AG04449 (cell line): ENCODE measurements at places on chromosomes 13 and 19.

- no peak for DNase-seq
These were observed 11.4 kb downstream of the THSD1 start for GRCh38 chr13:52394586-52394985.

DNA sequence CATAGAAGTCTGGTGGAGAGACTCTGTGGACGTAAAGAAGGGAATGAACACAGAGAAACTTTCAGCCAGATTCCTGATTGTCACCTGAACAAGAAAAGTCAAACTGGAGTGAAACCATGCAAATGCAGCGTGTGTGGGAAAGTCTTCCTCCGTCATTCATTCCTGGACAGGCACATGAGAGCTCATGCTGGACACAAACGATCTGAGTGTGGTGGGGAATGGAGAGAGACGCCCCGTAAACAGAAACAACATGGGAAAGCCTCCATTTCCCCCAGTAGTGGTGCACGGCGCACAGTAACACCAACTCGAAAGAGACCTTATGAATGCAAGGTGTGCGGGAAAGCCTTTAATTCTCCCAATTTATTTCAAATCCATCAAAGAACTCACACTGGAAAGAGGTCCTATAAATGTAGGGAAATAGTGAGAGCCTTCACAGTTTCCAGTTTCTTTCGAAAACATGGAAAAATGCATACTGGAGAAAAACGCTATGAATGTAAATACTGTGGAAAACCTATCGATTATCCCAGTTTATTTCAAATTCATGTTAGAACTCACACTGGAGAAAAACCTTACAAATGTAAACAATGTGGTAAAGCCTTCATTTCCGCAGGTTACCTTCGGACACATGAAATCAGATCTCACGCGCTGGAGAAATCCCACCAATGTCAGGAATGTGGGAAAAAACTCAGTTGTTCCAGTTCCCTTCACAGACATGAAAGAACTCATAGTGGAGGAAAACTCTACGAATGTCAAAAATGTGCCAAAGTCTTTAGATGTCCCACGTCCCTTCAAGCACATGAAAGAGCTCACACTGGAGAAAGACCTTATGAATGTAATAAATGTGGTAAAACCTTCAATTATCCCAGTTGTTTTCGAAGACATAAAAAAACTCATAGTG is 10.8 kb downstream of the ZNF101 start:
- DNase-seq, result no peak

DNA sequence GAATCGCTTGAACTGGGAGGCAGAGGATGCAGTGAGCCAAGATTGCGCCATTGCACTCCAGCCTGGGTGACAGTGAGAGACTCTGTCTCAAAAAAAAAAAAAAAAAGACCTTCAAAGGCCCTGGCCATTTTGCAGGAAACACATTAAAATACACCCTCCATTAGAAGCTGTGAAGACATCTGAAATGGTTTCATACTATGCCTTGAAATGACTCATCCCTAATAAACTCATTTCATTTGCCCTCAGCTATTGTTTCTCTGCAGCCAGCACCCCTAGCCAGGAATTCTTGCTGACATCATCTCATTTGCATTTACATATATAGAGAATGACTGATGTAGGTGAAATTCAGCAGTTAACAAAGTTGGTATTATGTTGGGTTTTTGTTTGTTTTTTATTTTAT is 8.7 kb downstream of the EML2 start:
- peak; percentile 81 for DNase-seq

DNA sequence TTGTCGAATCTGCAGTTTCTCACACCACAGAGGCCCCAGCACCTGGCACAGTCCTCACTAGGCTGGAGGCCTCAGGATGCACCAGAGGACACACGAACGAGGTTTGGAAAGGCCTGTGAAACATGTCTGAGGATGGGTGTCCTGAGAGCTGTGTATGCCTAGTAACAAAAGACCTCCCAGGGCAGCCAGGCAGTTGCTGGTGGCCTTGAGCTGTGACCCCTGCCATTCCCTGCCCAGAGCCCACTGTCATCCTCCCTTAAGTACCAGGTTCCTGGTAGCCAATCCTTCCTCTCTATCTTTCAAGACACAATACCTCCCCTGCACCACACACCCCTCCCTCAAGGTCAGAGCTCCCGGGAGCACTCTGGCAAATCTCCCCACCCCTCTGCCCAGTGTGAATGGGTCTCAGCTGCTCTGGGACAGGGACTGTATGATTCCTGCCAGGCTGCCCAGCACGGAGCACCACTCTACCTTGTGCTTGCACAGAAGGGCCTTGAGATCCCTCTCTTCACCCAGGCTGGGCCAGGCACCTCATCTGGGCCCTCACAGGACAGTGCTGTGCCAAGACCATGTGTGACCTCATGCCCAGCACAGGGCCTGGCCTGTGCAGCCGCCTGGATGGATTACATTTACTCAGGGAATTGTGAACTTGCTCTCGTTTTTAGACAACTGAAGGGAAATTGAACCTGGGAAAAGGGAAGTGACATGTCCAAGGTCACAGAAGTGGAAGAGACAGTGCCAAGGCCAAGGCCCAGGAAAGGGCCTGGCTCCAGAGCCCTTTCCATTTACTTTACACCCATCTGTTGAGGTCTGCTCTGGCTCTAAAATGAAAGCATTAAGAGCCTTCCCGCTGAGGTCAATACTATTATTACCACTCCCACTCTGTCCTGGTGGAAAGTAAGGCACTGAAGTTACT is 2.2 kb downstream of the ZNF787 start:
- no peak for DNase-seq

DNA sequence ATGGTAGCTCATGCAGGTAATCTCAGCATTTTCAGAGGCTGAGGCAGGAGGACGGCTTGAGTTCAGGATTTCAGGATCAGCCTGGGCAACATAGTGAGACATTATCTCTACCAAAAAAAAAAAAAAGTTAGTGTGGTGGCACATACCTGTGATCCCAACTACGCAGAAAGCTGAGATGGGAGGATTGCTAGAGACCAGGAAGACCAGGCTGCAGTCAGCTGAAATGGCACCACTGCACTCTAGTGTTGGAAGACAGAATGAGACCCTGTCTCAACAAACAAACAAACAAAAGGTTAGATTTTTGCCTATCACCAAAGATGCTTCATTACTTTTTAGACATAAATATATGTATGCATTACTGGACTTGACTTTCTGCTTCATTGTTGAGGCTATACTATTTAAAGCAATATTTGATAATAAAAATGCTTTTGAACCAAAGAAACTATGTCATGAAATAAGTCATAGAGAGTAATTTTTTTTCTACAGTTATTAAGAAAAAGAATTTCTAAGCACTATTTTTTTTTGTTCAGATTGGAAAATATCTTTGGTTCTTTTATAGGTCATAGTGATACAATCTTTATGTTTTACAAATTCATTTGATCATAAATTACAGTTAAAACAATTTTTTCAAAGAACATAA is 1180.1 kb upstream of the ATXN8OS start:
- DNase-seq, result no peak

DNA sequence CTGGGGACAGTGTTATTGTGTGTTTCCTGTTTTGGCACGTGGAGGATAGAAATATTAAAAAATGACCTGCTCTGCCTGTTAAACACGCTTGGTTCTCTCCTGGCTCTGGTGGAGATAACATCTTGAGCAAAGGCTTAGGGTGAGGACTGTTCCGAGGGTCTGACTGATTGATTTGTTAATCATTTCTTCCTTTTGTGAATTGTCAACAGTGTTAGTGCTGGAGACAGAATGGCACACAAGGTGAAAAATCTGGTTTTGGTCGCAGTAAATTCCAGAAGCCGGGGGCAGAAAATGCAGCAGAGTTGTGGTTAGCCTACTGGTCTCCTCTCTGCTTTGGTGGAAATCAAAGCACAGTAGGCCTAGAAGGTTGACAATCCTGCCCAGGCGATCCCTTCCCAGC is 163.6 kb downstream of the FGF9 start:
- no peak for DNase-seq

- DNase-seq, result no peak
These were observed 214.2 kb upstream of the MAB21L1 start for GRCh38 chr13:35690581-35691207.

DNA sequence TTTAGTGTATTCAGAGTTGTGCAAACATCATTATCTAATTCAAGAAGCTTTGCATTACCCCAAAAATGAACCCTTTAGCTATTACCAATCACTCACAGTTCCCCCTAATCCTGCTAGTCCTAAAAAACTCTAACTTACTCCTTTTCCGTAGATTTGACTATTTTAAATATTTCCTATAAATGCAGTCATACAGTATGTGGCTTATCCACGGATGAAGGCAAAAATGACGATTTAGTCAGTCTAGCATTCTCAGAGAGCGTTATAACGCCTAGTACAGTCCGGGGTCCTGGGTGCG is 587 bp upstream of the ZNF383 start:
- no peak for DNase-seq

DNA sequence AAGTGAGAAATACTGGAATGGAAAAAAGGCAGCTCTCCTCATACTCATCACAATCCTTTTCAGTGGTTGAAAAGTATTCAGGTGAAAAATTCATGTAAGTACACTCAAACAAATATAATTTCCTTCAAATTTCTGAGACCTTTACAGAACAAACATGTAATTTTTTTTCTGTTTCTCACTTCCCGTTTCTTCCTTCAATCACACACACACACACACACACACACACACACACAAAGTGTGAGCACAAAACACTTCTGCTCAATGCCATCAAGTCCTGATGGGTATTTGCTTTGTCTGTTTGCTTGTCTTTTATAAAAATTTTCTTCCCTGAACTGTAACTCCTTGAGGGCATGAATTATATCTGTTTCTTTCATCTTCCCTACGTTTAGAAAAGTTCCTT is 110.6 kb downstream of the LIG4 start:
- DNase-seq, result no peak

DNA sequence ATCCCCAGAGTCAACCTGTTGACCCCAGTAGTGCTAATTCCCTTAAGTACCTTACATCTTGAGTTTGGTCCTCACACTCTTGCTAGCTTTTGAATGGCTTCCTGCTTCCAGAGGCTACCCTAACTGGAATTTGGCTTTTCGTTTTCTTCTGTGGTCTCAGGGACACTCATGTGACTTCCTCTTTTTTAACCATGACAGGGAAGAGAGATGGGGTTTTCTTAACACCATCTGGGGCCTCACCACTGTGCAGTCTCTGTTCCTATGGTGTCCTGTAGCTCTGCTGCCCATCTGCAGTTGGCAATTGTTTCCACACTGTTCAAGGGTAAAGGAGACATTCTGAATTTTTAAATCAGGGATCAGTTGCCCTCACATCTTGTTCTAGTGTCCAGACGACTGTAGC is 66.7 kb downstream of the SLC10A2 start:
- DNase-seq, result no peak

DNA sequence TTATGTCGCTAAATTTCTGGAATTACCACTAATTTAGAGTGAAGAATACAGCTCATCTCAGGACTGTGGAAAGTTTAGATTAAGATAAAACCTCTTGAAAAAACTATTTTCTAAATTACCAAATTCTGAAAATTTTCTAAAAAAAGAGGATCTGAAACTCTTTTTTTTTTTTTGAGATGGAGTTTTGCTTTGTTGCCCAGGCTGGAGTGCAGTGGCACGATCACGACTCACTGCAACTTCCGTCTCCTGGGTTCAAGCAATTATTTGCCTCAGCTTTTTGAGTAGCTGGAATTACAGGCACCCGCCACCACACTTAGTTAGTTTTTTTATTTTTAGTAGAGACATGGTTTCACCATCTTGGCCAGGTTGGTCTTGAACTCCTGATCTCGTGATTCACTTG is 16.6 kb upstream of the ZNF253 start:
- DNase-seq, result no peak

DNA sequence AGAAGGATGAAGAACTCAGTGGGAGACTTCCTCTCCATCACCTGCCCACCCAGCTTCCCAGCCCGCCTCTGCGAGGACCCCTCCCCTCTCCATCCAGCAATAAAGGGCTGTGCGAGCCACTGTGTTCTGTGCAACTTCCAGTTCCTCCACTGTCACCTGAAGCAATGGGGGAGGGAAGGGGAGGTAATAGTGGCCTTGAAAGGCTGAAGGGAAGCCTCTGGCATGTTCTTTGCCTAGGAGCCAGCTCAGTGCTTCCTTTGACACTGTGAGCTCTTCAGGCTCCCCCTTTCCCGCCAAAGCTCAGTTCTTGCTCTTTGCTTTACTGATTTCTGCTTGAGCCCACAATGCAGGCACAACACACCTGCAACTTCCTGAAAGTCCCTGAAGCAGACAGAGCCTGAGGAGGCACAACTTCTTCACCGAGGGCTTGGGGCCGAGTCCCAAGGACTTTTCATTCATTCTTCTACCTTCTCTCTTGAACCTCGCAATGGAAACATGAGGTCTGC is 73.2 kb upstream of the DOCK9 start:
- no peak for DNase-seq

GRCh38 chr13:42328672-42329071 is 56.7 kb downstream of the AKAP11 start:
- no peak for DNase-seq

GRCh38 chr13:30422054-30422839 is at the start of gene UBE2L5:
TSS of gene UBE2L5 (plus strand) at chr13:30422493. CDS start at chr13:30427991, 5,498 bp downstream.
- no peak for DNase-seq

DNA sequence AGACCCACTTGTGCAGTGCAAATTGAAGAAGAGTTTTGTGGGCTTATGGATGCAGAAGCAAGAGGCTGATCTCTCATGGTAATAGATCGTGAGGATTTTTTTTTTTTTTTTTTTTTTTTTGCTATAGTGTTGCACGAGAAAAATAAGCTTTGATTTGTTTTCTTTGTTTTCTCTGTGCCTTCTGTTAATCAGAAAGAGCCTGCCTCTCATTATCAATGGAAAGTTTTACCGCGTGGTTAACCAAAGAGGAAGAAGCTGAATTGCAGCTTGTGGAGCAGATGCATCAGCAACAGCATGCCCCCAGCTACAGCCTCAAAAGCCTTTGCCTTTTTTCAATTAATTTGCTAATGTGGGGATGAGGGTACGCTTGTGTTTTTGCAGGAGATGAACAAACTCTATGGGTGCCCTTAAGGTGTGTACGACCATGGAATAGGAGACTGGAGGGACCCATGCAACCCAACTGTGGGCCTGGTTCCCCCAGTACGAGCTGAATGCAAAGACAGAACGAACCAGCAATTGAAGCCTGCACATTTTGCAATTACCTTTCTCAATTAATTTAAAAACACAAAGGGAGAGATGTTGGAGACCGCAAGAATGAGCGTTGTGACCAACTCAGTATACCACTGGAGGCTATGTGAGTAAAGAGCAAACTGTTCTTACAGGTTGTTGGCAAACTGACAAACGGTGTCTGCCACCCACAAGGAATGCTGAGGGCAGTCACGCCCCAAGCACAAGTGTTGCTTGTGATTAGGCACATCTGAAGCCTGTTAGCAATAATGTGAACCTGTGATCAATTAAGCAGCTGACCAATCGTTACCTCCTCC is 58.6 kb upstream of the SPRY2 start:
- no peak for DNase-seq

DNA sequence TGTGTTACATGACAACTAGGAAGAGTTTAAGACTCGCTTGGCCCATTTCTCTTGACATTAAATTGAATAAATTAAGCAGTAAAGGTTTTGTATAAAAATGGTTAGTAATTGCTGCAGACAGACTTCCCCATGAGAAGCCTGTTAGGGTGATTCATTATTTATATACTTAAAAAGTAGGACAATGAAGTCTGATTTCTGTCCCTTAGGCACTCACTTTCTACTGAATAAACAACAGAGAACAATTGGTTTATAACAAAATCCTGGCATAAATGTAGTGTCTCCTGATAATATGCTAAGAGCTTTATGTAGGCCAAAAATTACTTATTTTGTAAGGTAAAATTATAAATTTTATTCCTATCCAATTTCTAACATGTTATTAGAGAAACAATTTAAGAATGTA is 2138.5 kb upstream of the PCDH20 start:
- DNase-seq, result no peak
